ENCODE measurements at places on chromosomes 3 and 15. TPM values are rescaled to one million over a fixed set of nuclear protein-coding genes. Genes with fewer than 3 reads are reported as not detected.
A peak's percentile ranks its signal among the peaks of the same experiment; 100 is the strongest.

- peaks cover 33% of the 10 kb centered on the region for H3K4me1 ChIP-seq
- no peaks in the 10 kb centered on the region for H3K27me3 ChIP-seq
- H3K27ac ChIP-seq = peak overlapping the region; percentile 16
- peak; percentile 83 for DNase-seq
- no peaks in the 10 kb centered on the region for H3K36me3 ChIP-seq
Observed at GRCh38 chr3:10437272-10437994, 68.0 kb downstream of the ATP2B2 start.

- peaks cover 9% of the 10 kb centered on the region for H3K4me1 ChIP-seq
- DNase-seq = no peak
- H3K4me3 ChIP-seq = no peak overlapping the region
- peaks cover 43% of the 10 kb centered on the region for H3K27me3 ChIP-seq
- H3K27ac ChIP-seq = no peak overlapping the region
Observed at GRCh38 chr15:66763186-66764071, 61.4 kb downstream of the SMAD6 start.

DNA sequence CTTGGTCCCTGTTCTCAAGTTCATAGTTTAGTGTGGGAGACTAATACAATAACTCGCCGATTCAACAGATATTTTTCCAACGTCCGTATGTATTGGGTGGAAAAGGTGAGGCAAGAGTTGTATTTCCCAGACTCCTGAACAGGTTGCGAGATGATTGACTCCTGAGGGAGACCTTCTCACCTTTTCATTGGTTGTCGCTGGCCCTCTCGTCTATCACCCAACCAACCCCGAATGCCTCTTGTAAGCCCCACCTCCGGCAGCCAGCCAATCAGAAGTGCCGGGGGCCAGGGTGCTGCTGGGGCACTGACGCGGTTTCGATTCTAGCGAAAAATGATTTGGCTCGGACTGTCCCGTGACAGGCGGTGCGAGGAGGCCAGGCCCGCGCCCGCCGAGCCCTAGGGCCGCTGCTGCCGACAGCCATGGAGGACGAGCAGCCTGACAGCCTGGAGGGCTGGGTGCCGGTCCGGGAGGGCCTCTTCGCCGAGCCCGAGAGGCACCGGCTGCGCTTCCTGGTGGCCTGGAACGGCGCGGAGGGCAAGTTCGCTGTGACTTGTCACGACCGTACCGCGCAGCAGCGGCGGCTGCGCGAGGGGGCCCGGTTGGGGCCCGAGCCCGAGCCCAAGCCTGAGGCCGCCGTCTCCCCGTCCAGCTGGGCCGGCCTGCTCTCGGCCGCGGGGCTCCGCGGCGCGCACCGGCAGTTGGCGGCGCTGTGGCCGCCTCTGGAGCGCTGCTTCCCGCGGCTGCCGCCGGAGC is at the start of gene WHAMM:
Gene WHAMM (plus strand): TSS at position 321 of the 753 bp plus-strand sequence. CDS start 99 bp downstream, at position 420.
- peak within 1 kb of the TSS; percentile 98 for H3K27ac ChIP-seq
- H3K4me3 ChIP-seq = peak within 1 kb of the TSS; percentile 87
- H3K27me3 ChIP-seq = peaks cover 19% of the 10 kb centered on the region

ACTRT3 gene
- total RNA-seq = 0.46 TPM

CCR4 gene
- 112 TPM for total RNA-seq

EPHB1 gene
- 0.43 TPM for total RNA-seq

SLC22A13 gene
- total RNA-seq = 1.0 TPM

GHRL gene
- 0.43 TPM for total RNA-seq

GRCh38 chr15:98951004-98951403 is 56.6 kb downstream of the PGPEP1L start:
- no peaks in the 10 kb centered on the region for H3K27me3 ChIP-seq
- no peak for DNase-seq
- H3K27ac ChIP-seq = no peak overlapping the region

GRCh38 chr15:25347707-25348106 is 91.1 kb downstream of the UBE3A start:
- no peaks in the 10 kb centered on the region for H3K4me1 ChIP-seq
- DNase-seq = no peak
- peaks cover 15% of the 10 kb centered on the region for H3K36me3 ChIP-seq

DNA sequence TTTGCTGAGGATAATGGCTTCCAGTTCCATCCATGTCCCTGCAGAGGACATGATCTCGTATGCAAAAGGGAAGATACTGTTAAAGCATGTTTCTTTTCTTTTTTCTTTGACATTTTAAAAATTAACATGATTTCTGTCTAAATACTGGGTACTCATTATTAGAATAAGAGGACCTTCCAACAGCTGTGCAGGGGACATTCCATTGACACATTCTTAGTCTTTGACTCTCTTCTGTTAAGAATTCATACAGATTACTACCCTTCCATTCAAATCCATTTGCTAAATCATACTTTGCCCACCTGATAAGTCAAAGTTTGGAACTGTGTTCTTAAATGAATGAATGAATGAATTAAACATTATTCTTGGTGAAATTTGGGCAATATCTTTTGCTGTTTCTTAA is 5.1 kb upstream of the CP start:
- H3K4me1 ChIP-seq = peaks cover 21% of the 10 kb centered on the region
- peaks cover 11% of the 10 kb centered on the region for H3K27me3 ChIP-seq
- H3K4me3 ChIP-seq = no peak overlapping the region
- H3K27ac ChIP-seq = no peak overlapping the region
- no peak for DNase-seq

KLHL40 gene
- total RNA-seq = not detected

GRCh38 chr3:171874879-171875278 is 31.7 kb downstream of the TMEM212 start:
- H3K27me3 ChIP-seq = peaks cover 13% of the 10 kb centered on the region
- no peak overlapping the region for H3K4me3 ChIP-seq
- no peaks in the 10 kb centered on the region for H3K36me3 ChIP-seq
- DNase-seq = no peak
- no peak overlapping the region for H3K27ac ChIP-seq

GRCh38 chr3:131072845-131073244 is 46.2 kb downstream of the NEK11 start:
- peaks cover 7% of the 10 kb centered on the region for H3K4me1 ChIP-seq
- DNase-seq = no peak
- H3K27ac ChIP-seq = no peak overlapping the region

- H3K4me3 ChIP-seq = no peak overlapping the region
- no peaks in the 10 kb centered on the region for H3K27me3 ChIP-seq
- peak overlapping the region; percentile 0 for H3K27ac ChIP-seq
- DNase-seq = no peak
- peaks cover 22% of the 10 kb centered on the region for H3K4me1 ChIP-seq
Observed at GRCh38 chr3:73073091-73073707, 11.7 kb downstream of the EBLN2 start.

- H3K36me3 ChIP-seq = peaks cover 9% of the 10 kb centered on the region
- no peaks in the 10 kb centered on the region for H3K27me3 ChIP-seq
- DNase-seq = no peak
Observed at GRCh38 chr3:136146981-136147729, 49.0 kb downstream of the MSL2 start.

DNA sequence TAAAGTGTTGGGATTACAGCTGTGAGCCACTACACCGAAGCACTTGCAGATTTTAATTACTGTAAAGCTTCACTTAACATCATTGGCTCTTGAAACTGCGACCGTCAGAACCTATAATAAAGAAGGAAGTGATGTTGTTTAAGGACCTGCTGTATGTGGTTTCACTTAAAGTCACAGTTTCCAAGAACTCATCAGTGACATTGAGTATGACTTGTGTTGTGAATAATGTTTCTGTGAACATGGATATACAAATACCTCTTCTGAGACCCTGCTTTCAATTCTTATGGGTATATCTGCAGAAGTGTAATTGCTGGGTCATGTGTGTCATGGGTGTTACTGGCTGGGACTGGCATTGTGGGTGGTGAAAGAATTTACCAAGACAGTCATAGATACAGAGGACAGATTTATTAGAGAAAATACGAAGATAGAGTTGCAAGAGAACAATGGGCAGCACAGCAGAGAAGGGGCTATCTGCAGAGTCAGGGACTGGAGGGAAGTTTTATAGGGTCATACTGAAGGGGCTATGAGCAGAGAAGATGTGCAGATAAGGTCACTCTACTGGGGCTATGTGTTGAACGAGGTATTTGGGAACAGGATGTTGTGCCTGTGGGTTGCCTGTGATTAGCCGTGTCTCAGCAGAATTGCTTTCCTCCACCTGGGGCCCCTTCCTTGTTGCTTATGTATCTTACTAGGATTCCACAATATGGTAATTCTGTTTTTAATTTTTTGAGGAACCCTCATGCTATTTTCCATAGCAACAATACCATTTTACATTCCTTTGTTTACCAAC is 4.5 kb downstream of the NDUFB5 start:
- peak overlapping the region; percentile 89 for H3K4me3 ChIP-seq
- DNase-seq = peak; percentile 32
- H3K27ac ChIP-seq = peak overlapping the region; percentile 94
- H3K4me1 ChIP-seq = peaks cover 69% of the 10 kb centered on the region
- peaks cover 23% of the 10 kb centered on the region for H3K36me3 ChIP-seq

- peak; percentile 47 for DNase-seq
- H3K4me3 ChIP-seq = no peak overlapping the region
- H3K27me3 ChIP-seq = no peaks in the 10 kb centered on the region
- H3K4me1 ChIP-seq = peaks cover 6% of the 10 kb centered on the region
- no peaks in the 10 kb centered on the region for H3K36me3 ChIP-seq
Observed at GRCh38 chr3:58414538-58415197, 19.0 kb downstream of the PDHB start.

RPS27L gene
- total RNA-seq = 228 TPM

DNA sequence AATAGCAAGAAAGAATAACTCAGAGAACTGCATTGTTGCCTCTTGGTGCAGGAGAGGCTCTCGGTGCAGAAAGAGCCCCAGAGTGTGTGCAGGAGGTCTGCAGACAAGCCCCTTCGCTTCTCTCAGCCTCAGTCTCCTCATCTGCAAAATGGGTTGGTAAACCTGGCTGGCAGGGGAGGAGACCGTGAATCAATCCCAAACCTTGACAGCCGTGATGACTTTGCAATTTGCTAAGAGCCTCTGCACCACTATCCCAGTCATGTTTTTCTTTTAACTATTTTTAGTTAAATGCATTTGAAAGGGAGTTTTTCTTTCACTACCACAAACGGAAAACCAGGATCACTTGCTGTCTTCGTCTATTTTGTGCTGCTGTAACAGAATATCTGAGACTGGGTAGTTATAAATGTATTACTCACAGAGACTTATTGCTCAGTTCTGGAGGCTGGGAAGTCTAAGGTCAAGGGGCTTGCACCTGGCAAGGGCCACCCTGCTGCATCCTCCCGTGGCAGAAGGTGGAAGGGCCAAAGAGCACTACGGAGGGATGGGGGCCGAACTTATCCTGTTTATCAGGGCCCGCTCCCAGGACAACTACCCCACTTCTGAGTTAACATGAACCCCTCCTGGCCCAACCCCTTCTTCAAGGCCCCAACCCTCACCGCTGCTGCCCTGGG is 14.2 kb upstream of the IQSEC1 start:
- H3K4me1 ChIP-seq = peaks cover 10% of the 10 kb centered on the region
- no peaks in the 10 kb centered on the region for H3K36me3 ChIP-seq
- no peak overlapping the region for H3K4me3 ChIP-seq
- DNase-seq = no peak
- no peaks in the 10 kb centered on the region for H3K27me3 ChIP-seq

DNA sequence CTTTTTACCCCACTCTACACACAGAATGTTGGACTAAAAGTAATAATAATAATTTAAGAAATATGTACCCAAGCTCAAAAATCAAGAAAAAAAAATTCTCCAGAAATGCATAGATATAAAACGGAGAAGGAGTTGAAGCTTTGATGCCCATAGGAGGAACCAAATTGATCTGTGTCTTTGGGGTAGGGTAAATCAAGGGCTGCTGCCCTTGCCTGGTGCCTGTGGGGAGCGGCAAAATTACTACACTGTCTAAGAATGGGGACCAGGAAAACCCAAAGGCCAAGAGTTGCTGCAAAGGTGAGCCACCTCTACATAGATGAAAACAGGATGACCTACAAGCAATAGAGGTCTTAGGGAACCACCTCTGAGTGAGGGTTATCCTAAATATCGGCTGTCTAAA is 56.0 kb upstream of the SPPL2A start:
- H3K4me1 ChIP-seq = no peaks in the 10 kb centered on the region
- H3K27ac ChIP-seq = no peak overlapping the region
- DNase-seq = no peak

DNA sequence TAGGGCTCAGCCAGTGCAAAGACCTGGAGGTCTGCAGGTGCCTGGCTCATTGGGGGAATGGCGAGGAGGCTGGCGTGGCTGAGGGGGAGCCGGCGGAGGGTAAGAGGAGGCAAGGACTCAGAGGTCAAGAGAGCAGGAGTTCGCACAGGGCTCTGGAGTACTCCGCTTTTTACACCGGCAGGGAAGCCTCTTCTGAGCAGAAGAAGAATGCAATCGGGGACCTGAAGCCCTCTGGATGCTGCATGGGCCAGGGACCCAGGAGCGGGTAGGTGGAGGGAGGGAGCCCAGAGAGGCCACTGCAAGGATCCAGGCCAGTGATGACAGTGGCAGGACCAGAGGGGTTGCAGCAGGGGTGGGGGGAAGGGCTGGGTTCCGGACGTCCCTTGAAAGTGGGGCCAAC is 70.4 kb upstream of the TAMM41 start:
- H3K4me3 ChIP-seq = no peak overlapping the region
- H3K4me1 ChIP-seq = no peaks in the 10 kb centered on the region
- no peak for DNase-seq

GRCh38 chr3:145801696-145802095 is 359.3 kb downstream of the PLOD2 start:
- no peaks in the 10 kb centered on the region for H3K27me3 ChIP-seq
- no peak for DNase-seq
- no peaks in the 10 kb centered on the region for H3K4me1 ChIP-seq
- no peak overlapping the region for H3K27ac ChIP-seq
- no peak overlapping the region for H3K4me3 ChIP-seq

GRCh38 chr3:44995142-44995770 is 19.2 kb downstream of the EXOSC7 start:
- peak overlapping the region; percentile 67 for H3K27ac ChIP-seq
- peaks cover 74% of the 10 kb centered on the region for H3K4me1 ChIP-seq
- H3K36me3 ChIP-seq = peaks cover 26% of the 10 kb centered on the region
- no peak overlapping the region for H3K4me3 ChIP-seq
- DNase-seq = no peak
- H3K27me3 ChIP-seq = no peaks in the 10 kb centered on the region

DNA sequence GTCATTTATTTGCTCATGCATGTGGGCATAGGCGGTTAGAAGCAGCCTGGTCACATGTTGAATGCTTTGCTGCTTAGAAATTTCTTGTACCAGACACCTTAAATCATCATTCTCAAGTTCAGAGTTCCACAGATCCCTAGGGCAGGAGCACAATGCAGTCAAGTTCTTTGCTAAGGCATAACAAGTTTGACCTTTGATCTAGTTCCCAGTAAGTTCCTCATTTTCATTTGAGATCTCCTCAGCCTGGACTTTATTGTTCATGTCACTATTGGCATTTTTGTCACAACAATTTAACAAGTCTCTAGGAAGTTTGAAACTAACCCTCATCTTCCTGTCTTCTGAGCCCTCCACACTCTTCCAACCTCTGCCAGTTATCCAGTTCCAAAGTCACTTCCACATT is 22.8 kb downstream of the HGD start:
- no peaks in the 10 kb centered on the region for H3K4me1 ChIP-seq
- no peak overlapping the region for H3K27ac ChIP-seq
- DNase-seq = no peak
- no peaks in the 10 kb centered on the region for H3K36me3 ChIP-seq
- H3K27me3 ChIP-seq = peaks cover 8% of the 10 kb centered on the region
